NT2/D1 (cell line): ENCODE measurements at places on chromosomes 1 and 21.

DNA sequence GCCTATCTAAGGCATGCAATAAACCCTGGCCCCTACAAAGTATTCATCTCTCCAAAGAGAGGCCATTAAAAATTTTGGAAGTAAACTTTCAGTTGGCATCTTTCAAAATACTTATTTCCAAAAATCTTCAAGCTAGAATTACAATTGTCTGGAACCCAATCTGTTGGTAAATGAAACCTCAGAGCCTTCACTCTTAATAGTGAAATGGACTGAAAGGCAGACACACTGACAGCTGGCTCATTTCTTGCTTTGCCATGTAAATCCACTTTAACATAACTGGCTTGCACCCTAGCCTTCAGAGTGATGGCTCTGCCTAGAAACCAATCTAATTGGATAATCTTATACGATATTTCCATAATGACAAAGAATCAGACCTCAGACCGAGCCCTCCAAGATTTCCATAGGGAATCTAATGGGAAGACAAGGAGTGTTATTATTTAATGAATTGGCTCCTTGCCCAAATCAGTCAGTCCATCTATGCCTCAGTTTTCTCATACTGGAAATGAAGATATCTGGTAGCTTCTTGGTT lies 9.2 kb upstream of the PALMD start:
- no peak for DNase-seq

DNA sequence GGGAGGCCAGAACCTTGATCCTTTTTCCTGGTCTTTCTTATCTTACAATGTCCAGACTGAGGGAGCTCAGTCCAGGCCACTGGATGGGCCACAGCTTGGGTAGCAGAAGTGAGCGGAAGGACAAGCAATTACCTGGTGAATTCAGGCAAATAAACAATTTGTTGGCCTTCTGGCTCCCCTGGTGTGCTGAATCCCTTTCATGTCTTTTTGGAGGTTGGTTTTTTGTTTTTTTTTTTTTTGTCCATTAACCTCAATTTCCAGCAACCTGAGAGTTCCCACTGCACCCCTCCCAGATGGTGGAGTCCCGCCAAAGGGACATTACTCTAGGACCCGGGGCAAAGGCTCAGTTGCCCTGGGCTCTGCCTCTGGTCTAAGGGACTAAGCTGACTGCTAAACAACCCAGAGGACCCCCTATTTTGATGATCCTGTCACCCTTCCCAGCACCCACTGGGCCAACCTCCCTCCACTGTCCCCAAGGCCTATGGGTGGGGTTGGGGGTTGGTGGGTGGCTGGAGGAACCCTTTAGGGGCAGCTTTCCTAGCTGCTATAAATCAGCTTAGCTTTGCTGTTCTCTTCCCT lies 85.5 kb downstream of the KCND3 start:
- no peak for DNase-seq

- DNase-seq: no peak
Measured at GRCh38 chr1:183578856-183579255, 11.4 kb downstream of the NCF2 start.

- no peak for DNase-seq
Measured at GRCh38 chr1:241888232-241888631, 40.2 kb downstream of the EXO1 start.

GRCh38 chr1:116476321-116476720 lies 94.5 kb downstream of the CD58 start:
- DNase-seq: no peak

DNA sequence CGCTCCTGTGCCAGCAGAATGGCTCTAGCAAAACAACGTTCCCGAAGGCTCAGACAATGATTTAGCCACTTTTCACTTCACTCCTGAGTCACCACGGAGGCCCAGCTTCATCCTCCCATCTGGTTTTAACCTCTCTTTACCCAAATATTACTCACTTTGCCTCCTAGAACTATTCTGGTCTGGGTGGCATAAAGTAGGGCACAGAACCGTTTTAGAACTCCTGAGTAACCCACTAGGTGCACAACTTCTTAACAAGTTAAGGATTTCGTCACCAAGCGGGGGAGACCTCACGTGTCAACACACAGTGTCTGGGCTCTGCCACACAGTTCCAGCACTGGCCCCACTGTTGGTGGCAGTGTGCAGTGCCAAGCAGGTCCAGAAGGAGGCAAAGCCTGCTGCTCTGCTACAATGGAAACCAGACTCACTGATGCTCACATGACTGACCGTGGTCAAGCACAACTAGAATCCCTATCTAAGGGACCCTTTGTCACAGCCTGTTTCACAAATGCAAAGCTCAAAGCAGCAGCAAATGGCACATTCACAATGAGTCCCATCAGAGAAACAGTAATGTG lies 121.7 kb downstream of the SIPA1L2 start:
- DNase-seq: no peak

- DNase-seq: no peak
Measured at GRCh38 chr1:246695136-246695535, 29.1 kb upstream of the SCCPDH start.

DNA sequence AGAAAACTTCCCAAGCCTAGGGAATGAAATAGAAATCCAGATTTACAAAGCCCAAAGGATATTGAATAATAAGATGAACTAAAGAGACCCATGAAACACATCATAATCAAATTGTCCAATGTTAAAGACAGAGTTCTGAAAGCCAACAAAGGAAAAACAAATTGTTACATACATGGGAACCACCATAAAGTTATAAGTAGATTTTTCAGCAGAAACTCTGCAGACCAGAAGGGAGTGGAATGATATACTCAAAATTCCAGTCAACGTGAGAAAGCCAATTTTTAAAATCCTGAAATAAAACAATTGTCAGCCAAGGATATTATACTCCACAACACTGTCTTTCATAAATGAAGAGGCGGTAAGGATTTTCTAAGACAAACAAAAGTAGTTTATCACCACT lies 22.0 kb upstream of the EGLN1 start:
- no peak for DNase-seq

- no peak for DNase-seq
Measured at GRCh38 chr1:114286960-114287359, 133.3 kb upstream of the SYT6 start.

GRCh38 chr1:151255381-151255780 lies 847 bp downstream of the PSMD4 start:
- no peak for DNase-seq

DNA sequence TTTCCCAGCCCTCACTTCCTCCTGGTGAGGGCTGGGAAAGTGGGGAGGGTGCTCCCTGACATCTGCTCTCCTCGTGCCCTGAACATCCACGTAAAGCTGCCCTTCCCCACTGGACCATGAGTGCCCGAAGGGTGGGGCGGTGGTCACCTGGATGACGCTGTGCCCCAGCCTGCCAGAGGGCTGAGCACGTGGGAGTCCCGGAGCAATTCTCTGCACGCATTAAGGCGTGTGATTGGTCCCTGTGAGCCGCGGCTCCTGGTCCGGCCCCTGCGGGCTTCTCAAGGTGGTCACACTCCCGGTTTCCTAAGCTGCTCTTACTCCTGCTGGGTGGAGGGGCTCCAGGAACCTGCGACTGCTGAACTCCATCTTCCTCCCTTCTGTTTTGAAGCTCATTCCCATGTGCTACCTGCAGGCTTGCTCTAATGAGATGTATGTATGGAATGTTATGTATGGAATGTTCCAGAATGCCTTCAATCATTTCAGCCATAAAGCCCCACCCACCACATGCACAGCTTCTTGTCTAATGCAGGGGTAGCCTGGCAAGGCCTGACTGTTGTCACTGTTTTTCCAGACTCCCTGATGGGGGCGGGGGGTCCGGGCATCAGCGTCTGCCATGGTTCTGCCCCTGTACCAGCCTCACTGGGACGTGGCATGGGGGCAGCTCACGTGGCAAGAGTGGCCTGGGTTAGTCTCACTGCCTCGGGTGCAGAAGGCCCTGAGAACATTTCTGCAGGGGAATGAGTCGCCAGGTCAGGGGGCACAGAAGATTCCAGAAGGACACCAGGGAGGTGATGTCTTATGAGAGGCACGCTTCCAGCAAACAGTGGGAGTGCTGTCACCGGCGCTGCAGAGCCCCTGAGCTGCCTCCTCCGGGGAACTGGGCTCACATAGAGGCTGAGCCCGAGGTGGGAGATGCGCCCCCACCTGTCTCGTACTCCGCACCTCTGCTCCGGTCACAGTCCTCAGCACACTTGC lies 19.4 kb downstream of the KRTAP10-1 start:
- no peak for DNase-seq

GRCh38 chr1:9037476-9038337 lies 11.5 kb upstream of the SLC2A7 start:
- DNase-seq: no peak

DNA sequence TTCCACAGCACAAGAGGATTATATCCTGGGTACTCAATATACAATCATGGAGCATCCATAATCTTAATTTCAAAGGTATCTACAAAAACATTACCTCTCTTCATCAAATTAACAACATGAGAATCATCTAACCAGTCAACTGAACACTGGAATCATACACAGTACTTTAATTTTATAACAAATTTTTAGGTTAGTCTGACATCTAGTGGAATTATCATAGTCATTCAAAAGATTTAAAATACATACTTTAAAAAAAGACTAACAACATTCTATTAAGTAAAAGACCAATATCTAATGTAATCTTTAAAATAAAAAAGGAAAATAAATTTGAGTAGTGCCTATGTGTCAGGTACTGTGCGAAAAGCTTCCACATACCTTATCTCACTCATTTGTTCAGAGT lies 16.8 kb upstream of the SH3GLB1 start:
- no peak for DNase-seq

- peak; percentile 47 for DNase-seq
Measured at GRCh38 chr1:194295685-194296084, 1109.3 kb upstream of the B3GALT2 start.

GRCh38 chr21:25862596-25862995 lies 127.8 kb downstream of the GABPA start:
- peak; percentile 50 for DNase-seq

DNA sequence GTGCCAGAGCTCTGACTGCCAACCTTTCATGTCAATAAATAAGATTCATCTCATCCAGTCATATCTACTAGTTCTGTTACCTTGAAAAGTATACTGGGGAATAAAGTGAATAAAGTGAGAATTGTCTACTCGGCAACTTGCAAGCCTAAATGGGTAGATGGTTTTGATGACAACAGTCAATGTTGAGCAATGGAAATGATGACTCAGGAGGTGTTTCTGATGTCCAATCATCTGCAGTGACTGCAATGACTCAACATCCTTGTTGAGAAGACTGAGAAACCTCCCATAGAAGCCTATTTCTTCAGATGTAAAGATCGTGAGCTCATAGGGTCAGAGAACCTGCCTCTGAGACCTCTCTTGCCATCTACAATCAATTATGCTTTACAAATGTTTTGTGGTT lies 276.4 kb downstream of the SPATA17 start:
- DNase-seq: no peak

DNA sequence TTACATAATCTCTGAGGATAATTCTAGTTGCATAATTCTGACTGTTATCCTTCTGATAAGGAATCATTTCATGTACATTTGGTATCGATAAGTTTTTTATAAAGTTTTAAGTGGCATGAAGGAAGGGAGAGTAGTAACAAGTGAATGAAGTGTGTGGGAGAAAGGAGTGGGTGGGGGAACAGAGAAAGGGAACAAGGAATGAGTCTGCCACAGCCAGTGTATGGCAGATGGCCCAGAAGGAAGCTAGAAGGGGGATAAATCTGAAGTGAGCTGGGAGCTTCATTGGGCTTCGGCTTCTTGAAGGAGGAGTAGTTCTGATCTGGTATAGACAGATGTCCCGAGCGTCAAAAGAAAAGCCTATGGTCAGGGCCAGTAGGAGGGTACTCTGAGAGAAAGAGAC lies 18.6 kb downstream of the ZBTB40 start:
- DNase-seq: no peak

DNA sequence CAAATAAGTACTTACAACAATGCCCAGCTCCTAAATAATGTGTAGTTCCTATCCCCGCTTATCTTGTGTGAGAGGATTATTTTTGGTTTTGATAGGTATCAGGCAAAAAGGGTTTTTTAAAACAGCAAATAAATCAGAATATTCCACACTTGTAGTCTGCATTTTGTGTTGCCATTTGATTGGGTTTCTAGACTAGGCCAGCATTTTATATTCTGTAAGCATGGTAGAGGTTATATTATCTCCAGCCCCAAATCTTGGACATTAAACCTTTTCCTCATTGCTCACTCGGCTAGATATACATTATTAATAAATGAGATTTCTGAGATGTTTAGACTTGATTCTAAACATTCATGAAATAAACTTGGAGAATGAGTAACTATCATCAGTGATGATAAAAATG lies 165.7 kb upstream of the C1orf21 start:
- DNase-seq: no peak

DNA sequence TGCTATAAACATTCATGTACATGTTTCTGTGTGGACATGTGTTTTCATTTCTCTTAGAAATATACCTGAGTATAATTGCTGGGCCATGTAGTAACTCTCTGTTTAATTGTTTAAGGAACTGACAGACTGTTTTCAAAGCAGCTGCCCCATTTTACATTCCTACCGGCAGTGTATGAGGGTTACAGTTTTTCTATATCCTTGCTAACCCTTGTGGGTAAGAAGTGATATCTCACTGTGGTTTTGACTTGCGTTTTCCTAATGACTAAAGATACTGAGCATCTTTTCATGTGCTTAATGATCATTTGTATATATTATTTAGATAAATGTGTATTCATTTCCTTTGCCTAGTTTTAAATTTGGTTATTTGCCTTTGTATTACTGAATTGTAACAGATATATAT lies 81.7 kb downstream of the DNM3 start:
- no peak for DNase-seq

- peak; percentile 73 for DNase-seq
Measured at GRCh38 chr1:152141971-152142584, 16.9 kb downstream of the RPTN start.

DNA sequence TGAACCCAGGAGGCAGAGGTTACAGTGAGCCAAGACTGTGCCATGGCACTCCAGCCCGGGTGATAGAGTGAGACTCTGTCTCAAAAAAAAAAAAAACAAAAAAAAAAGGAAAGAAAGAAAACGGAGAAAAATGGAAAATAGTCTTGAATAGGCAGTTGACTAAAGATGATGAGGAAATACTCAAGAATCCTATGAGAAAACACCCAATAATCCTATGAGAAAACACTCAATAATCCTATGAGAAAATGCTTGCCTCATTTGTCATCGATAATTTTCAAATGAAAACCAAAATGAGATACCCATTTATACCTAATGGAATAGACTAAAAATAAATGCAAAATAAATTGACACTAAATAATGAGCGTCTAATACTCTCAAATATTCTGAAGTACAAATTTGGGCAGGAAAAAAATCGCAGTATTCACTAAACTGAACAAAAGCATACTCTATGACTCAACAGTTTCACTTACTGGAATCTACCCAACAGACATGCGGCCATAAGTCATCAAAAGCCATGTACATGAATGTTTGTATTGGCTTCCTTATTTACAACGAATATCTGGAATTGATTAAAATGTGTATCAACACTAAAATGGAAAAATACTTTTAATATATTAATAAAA lies 733.9 kb upstream of the CHRM3 start:
- no peak for DNase-seq

- DNase-seq: no peak
Measured at GRCh38 chr1:214050513-214051401, 63.0 kb downstream of the PROX1 start.

DNA sequence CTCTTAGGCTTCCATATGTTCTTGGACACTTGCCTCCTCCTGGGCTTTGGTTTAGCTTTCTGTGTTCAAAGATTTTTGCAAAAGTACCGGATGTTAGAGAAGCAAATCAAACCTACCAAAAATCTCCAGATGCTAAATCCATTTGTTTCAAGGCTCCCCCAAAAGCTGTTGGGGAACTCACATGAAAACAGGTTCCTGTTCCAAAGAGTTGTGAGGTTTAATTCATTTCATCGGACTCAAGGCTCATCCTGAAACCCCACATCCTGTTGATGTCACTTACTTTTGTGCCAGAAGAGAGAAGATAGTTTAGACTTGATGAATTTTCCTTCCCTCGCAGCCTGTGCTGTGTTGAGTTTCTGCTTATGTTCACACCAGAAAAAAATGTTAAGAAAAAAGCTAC lies 41.7 kb upstream of the RXRG start:
- DNase-seq: no peak
